ENCODE measurements at places on chromosomes 12 and 14. TPM values are rescaled to one million over a fixed set of nuclear protein-coding genes. Genes with fewer than 3 reads are reported as not detected.

Gene RTL1
- total RNA-seq: not detected

Gene CIDEB
- 5.2 TPM for total RNA-seq

Gene APOLD1
- total RNA-seq: 261 TPM

Gene DPF3
- total RNA-seq: 6.8 TPM

Gene RAD9B
- 1.9 TPM for total RNA-seq

Gene RNASE7
- not detected for total RNA-seq

Gene SPTB
- total RNA-seq: 0.17 TPM

Gene GRIN2B
- not detected for total RNA-seq

Gene CCDC175
- total RNA-seq: not detected

Gene CCDC196
- not detected for total RNA-seq

Gene SVOP
- not detected for total RNA-seq

Gene RNF212B
- not detected for total RNA-seq

Gene ARMH4
- 2.1 TPM for total RNA-seq

Gene PZP
- total RNA-seq: not detected

Gene SLC16A7
- total RNA-seq: 163 TPM

Gene C14orf180
- total RNA-seq: 9.3 TPM

Gene PLA2G1B
- not detected for total RNA-seq

Gene TMEM63C
- not detected for total RNA-seq

Gene PPM1H
- 2.1 TPM for total RNA-seq

Gene SSTR1
- 0.94 TPM for total RNA-seq

Gene MYO1H
- not detected for total RNA-seq

Gene PARP2
- total RNA-seq: 9.2 TPM

Gene MAP3K9
- 0.38 TPM for total RNA-seq

Gene KRT6C
- total RNA-seq: not detected

Gene PLEKHG7
- not detected for total RNA-seq

Gene KLHL33
- total RNA-seq: 0.51 TPM

Gene RPS6KA5
- 4.7 TPM for total RNA-seq

Gene MMP17
- total RNA-seq: 15.4 TPM

Gene GAS2L3
- total RNA-seq: 4.0 TPM

Gene PIP4K2C
- 11.4 TPM for total RNA-seq

Gene ZNF410
- total RNA-seq: 43.3 TPM

Gene ADSS1
- 7.3 TPM for total RNA-seq

Gene CAPS2
- 8.6 TPM for total RNA-seq

Gene SLCO1B1
- not detected for total RNA-seq

Gene COL2A1
- not detected for total RNA-seq

Gene SMCO2
- total RNA-seq: not detected

Gene ACSS3
- total RNA-seq: 169 TPM

Gene VASH1
- 10.7 TPM for total RNA-seq

Gene CIROP
- total RNA-seq: not detected

Gene TAS2R7
- not detected for total RNA-seq

Gene NINJ2
- 54.3 TPM for total RNA-seq

Gene ADAM20
- total RNA-seq: 2.4 TPM

Gene PIANP
- total RNA-seq: not detected

Gene GZMH
- not detected for total RNA-seq

Gene PRH2
- not detected for total RNA-seq

Gene ASB2
- not detected for total RNA-seq

Gene DTD2
- total RNA-seq: 22.3 TPM

Gene NFATC4
- total RNA-seq: 33.5 TPM

Gene MYH6
- not detected for total RNA-seq

Gene RIC8B
- total RNA-seq: 16.4 TPM

Gene DEPDC4
- 2.4 TPM for total RNA-seq

Gene FAM90A1
- not detected for total RNA-seq

Gene CLEC6A
- total RNA-seq: not detected

Gene PRB3
- total RNA-seq: not detected

Gene HNRNPC
- 466 TPM for total RNA-seq

Gene ASIC1
- 3.1 TPM for total RNA-seq
